ENCODE measurements at places on chromosomes 12 and 14. TPM values are rescaled to one million over a fixed set of nuclear protein-coding genes. Genes with fewer than 3 reads are reported as not detected.

Gene NUP37
- 19.0 TPM for total RNA-seq

Gene SCN8A
- total RNA-seq, result 0.35 TPM

Gene OAS1
- 2.7 TPM for total RNA-seq

Gene IL26
- total RNA-seq, result not detected

Gene CLEC1A
- 0.09 TPM for total RNA-seq

Gene ZFHX2
- total RNA-seq, result 0.12 TPM

Gene FITM1
- total RNA-seq, result not detected

Gene RERG
- 1.6 TPM for total RNA-seq

Gene CLEC9A
- total RNA-seq, result not detected

Gene FGD4
- total RNA-seq, result 7.5 TPM

Gene STON2
- 0.51 TPM for total RNA-seq

Gene ADGRD1
- 22.0 TPM for total RNA-seq

Gene CYP27B1
- total RNA-seq, result 1.6 TPM

Gene CLECL1
- total RNA-seq, result not detected

Gene MANSC4
- total RNA-seq, result not detected

Gene ARHGEF40
- total RNA-seq, result 32.8 TPM

Gene RPL10L
- total RNA-seq, result not detected

Gene PMCH
- total RNA-seq, result not detected

Gene SLC25A29
- total RNA-seq, result 23.5 TPM

Gene SERPINA6
- total RNA-seq, result not detected

Gene BORCS5
- 15.4 TPM for total RNA-seq

Gene KRT73
- not detected for total RNA-seq

Gene RHNO1
- 9.2 TPM for total RNA-seq

Gene PDE3A
- total RNA-seq, result 3.7 TPM

Gene INHBC
- total RNA-seq, result 0.09 TPM

Gene AQP2
- total RNA-seq, result not detected

Gene GARIN6
- total RNA-seq, result not detected

Gene C12orf50
- total RNA-seq, result not detected

Gene E2F7
- total RNA-seq, result 0.47 TPM

Gene KSR2
- not detected for total RNA-seq

Gene SYNDIG1L
- total RNA-seq, result not detected

Gene GPRC5A
- total RNA-seq, result 8.1 TPM

Gene ZFYVE1
- 17.7 TPM for total RNA-seq

Gene MYF6
- total RNA-seq, result not detected

Gene OSBPL8
- 29.0 TPM for total RNA-seq

Gene ART4
- 0.26 TPM for total RNA-seq

Gene LRTM2
- total RNA-seq, result not detected

Gene PIWIL1
- not detected for total RNA-seq

Gene MRPS35
- total RNA-seq, result 44.7 TPM

Gene RHOJ
- 7.6 TPM for total RNA-seq

Gene KIF26A
- not detected for total RNA-seq

Gene KRT76
- total RNA-seq, result not detected

Gene HSPA2
- 23.0 TPM for total RNA-seq

Gene ZDHHC22
- total RNA-seq, result not detected
